Upper lobe of right lung (tissue), 1 donor: ENCODE measurements at places on chromosomes 1 and 21. TPM values are rescaled to one million over a fixed set of nuclear protein-coding genes. Genes with fewer than 3 reads are reported as not detected.
A peak's percentile ranks its signal among the peaks of the same experiment; 100 is the strongest.

DNA sequence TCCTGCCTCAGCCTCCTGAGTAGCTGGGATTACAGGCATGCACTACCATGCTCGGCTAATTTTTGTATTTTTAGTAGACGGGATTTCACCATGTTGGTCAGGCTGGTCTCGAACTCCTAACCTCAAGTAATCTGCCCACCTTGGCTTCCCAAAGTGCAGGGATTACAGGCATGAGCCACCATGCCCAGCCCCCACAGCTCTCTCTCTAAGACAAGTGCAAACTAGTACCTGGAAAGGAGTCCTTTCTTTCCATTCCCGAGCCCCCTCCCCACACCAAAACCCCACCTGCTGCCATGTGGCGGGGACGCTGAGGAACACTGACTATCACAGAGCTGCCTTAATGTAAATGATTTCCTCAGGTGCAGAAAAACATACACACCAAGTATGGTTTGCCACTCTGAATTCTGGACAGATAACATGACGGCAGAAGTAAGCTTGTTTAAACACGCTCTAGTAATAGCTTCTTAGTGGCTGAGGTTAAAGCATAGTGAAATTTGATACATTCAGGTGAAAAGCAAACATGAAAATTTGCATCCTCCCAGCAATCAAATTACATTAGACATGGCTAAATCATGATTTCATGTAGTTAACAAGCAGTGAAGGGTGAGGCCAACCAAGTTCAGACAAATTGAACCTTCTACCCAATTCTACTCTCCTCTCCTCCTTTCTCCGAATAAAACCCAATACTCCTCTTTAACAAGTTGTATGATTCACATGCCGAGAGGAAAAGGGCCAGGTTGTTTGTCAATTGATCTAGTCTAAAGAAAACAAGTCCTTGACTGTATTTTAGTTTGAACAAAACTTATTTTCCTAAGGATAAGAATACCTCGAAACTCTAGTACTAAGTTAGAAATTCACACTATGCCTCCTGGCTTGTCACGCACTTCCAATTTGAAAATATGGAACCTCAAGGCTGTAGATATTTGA lies 19.8 kb downstream of the ERRFI1 start:
- no peak overlapping the region for H3K4me3 ChIP-seq
- DNase-seq: no peak
- H3K4me1 ChIP-seq: peaks cover 40% of the 10 kb centered on the region
- peaks cover 16% of the 10 kb centered on the region for H3K36me3 ChIP-seq
- no peaks in the 10 kb centered on the region for H3K27me3 ChIP-seq

DNA sequence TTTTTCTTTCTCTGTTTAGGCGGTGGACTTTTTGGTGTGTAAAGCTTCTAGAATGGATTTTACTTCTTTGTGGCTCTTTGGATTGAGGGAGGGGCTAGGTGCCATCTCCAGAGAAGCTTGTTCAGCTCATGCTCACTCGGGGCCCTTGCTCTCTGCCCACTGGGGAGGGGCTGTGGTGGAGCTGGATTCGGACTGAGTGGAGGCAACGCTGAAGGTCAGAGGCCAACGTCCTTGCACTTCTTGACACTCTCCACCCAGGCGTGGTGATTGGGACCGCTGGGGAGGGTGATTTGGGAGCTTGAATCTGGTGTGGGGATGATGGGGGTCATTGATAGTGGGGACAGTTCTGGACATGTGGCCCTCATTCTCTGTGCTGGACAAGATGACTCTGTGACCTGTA lies 52.6 kb downstream of the ADARB1 start:
- H3K27ac ChIP-seq: no peak overlapping the region
- peaks cover 35% of the 10 kb centered on the region for H3K4me1 ChIP-seq
- no peak overlapping the region for H3K4me3 ChIP-seq

DNA sequence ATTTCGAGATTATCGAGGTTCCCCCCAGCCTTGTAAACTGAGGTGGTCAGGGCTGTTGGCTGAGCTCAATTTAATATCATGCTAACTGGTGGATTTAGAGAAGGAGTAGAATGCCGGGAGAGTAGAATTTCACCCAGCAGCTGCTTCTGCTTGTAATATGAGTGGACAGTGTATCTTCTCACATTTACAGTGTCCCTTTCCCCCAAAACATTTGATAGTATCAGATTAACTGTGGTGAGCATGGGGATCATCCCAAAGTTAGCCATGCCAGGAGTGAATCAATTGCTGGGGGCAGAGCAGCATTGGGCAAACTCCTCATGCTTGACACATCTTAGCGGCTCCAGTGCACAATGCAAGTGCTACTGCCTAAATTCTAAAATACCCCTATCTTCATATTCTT lies 9.2 kb upstream of the PPFIA4 start:
- no peak overlapping the region for H3K4me3 ChIP-seq
- peaks cover 95% of the 10 kb centered on the region for H3K36me3 ChIP-seq
- no peaks in the 10 kb centered on the region for H3K4me1 ChIP-seq
- DNase-seq: no peak
- no peaks in the 10 kb centered on the region for H3K27me3 ChIP-seq

- H3K36me3 ChIP-seq: no peaks in the 10 kb centered on the region
- DNase-seq: no peak
- peaks cover 11% of the 10 kb centered on the region for H3K4me1 ChIP-seq
- no peaks in the 10 kb centered on the region for H3K27me3 ChIP-seq
- no peak overlapping the region for H3K4me3 ChIP-seq
Observed at GRCh38 chr21:41726970-41727783, 39.7 kb downstream of the RIPK4 start.

DNA sequence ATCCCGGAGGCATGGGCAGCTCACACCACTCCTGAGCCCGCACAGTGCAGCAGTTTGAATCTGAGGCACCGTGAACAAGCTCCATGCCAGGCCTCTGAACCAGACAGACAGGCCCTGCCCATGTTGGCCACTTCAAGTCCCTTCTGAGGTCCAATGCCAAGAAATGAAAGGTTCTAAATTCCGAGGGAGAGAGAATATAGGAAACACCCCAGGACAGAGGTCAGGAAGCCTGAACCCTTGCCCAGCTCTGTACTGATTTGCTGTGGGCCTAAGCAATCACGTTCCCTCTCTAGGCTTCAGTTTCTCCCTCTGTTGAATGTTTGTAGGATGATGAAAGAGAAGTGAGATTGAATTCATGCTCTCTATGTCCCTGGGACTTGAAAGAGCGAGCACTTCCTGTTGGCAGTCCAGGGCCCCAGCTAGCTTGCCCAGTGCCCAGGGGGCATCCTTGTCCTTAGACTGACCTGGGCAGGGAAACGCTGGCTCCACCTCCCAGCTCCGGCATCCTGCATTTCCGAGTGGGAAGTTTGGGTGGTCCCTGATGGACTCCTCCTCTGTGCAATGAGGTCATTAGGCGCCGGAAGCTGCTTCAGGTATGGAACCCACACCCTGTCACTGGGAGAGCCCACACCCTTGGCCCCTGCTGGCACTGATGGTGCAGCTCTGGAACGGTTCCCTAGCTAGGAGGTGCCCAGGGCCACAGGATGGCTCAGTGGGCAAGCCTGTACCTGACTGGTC lies 242.4 kb upstream of the TMEM51 start:
- H3K27me3 ChIP-seq: no peaks in the 10 kb centered on the region
- H3K4me3 ChIP-seq: no peak overlapping the region
- no peaks in the 10 kb centered on the region for H3K36me3 ChIP-seq
- DNase-seq: no peak
- H3K27ac ChIP-seq: no peak overlapping the region

The TFF1 gene
- total RNA-seq: not detected

GRCh38 chr1:113999799-114000198 lies 20.5 kb downstream of the OLFML3 start:
- no peaks in the 10 kb centered on the region for H3K36me3 ChIP-seq
- DNase-seq: no peak
- no peak overlapping the region for H3K4me3 ChIP-seq
- H3K27ac ChIP-seq: no peak overlapping the region
- H3K4me1 ChIP-seq: no peaks in the 10 kb centered on the region

- H3K36me3 ChIP-seq: no peaks in the 10 kb centered on the region
- H3K27ac ChIP-seq: no peak overlapping the region
- no peaks in the 10 kb centered on the region for H3K27me3 ChIP-seq
- DNase-seq: peak; percentile 55
- no peak overlapping the region for H3K4me3 ChIP-seq
- H3K4me1 ChIP-seq: no peaks in the 10 kb centered on the region
Observed at GRCh38 chr1:2983706-2984398, 37.4 kb upstream of the ACTRT2 start.

GRCh38 chr1:63112155-63112900 lies 210.0 kb upstream of the FOXD3 start:
- no peak for DNase-seq
- H3K4me1 ChIP-seq: no peaks in the 10 kb centered on the region
- H3K27me3 ChIP-seq: peaks cover 4% of the 10 kb centered on the region
- H3K4me3 ChIP-seq: no peak overlapping the region

The C1orf94 gene
- total RNA-seq: not detected

The RHOU gene
- 21.0 TPM for total RNA-seq

The OR2L5 gene
- total RNA-seq: not detected

GRCh38 chr1:7117399-7118281 lies 332.4 kb downstream of the CAMTA1 start:
- no peaks in the 10 kb centered on the region for H3K27me3 ChIP-seq
- no peak overlapping the region for H3K27ac ChIP-seq
- H3K36me3 ChIP-seq: no peaks in the 10 kb centered on the region
- no peaks in the 10 kb centered on the region for H3K4me1 ChIP-seq

The GUCA2B gene
- total RNA-seq: not detected

The ATF3 gene
- 28.9 TPM for total RNA-seq

GRCh38 chr1:207051191-207051943 lies at the start of gene YOD1:
YOD1 (minus strand) TSS chr1:207051208; CDS start chr1:207051030, 178 bp downstream.
- peaks cover 27% of the 10 kb centered on the region for H3K36me3 ChIP-seq
- H3K4me1 ChIP-seq: peaks cover 33% of the 10 kb centered on the region
- DNase-seq: no peak
- H3K4me3 ChIP-seq: peak within 1 kb of the TSS; percentile 86
- H3K27ac ChIP-seq: peak within 1 kb of the TSS; percentile 86
- H3K27me3 ChIP-seq: no peaks in the 10 kb centered on the region

The SLC22A15 gene
- 25.7 TPM for total RNA-seq

The KCNE1 gene
- 13.6 TPM for total RNA-seq

DNA sequence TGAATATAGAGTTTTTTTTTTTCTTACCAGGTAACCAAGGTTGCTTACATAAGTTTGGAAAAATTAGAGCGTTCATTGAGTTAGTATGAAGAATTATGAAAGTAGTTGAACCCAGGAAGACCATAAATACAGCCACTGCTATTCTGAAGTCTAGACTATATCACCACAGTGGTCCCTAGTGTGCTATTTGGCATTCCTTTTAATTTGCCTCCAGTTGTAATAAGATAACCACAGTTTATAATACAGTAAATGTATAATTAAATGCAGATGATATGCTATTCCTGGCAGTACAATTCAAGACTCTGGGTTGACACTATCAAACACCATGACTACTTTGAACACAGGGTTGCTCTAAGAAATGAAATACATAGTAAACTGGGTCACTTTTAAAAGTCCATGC lies 270.5 kb downstream of the BRINP2 start:
- H3K27me3 ChIP-seq: no peaks in the 10 kb centered on the region
- no peaks in the 10 kb centered on the region for H3K36me3 ChIP-seq
- no peak for DNase-seq
- H3K4me1 ChIP-seq: no peaks in the 10 kb centered on the region
- no peak overlapping the region for H3K4me3 ChIP-seq

- no peak overlapping the region for H3K27ac ChIP-seq
- DNase-seq: no peak
Observed at GRCh38 chr1:167503626-167504466, 14.5 kb downstream of the CD247 start.

DNA sequence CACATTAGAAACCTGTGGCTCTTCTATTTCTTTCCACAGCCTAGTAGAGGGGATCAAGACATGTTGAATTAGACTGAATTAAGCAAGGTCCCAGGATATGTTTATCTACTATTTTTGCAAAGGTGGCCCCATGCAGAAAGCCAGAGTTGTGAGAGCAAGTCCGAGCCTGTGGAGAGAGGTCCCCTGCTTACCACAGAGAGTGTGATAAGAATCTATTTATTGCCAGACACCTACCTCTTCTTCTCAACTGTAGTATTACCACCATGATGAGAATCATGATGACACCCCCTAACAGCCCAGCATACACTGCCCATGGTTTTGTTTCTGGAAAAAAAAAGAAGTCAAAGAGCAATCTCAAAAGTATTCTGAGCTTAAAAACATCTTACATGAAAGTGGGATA lies 23.0 kb downstream of the SLAMF1 start:
- no peak overlapping the region for H3K4me3 ChIP-seq
- no peaks in the 10 kb centered on the region for H3K36me3 ChIP-seq
- no peak overlapping the region for H3K27ac ChIP-seq

The E2F2 gene
- 0.32 TPM for total RNA-seq

GRCh38 chr1:172917972-172918371 lies 132.8 kb downstream of the TNFSF18 start:
- H3K4me3 ChIP-seq: no peak overlapping the region
- no peaks in the 10 kb centered on the region for H3K4me1 ChIP-seq
- H3K36me3 ChIP-seq: no peaks in the 10 kb centered on the region
- no peaks in the 10 kb centered on the region for H3K27me3 ChIP-seq
- no peak for DNase-seq
- no peak overlapping the region for H3K27ac ChIP-seq

- H3K36me3 ChIP-seq: peaks cover 74% of the 10 kb centered on the region
- H3K4me1 ChIP-seq: no peaks in the 10 kb centered on the region
- no peak for DNase-seq
- H3K27me3 ChIP-seq: no peaks in the 10 kb centered on the region
Observed at GRCh38 chr1:197181982-197182381, 35.5 kb upstream of the ASPM start.

- H3K4me3 ChIP-seq: no peak overlapping the region
- H3K27me3 ChIP-seq: no peaks in the 10 kb centered on the region
- H3K4me1 ChIP-seq: no peaks in the 10 kb centered on the region
- no peak for DNase-seq
Observed at GRCh38 chr1:199515261-199515660, 512.2 kb upstream of the NR5A2 start.

GRCh38 chr1:225479341-225479740 lies 51.5 kb upstream of the LBR start:
- no peaks in the 10 kb centered on the region for H3K36me3 ChIP-seq
- no peak overlapping the region for H3K4me3 ChIP-seq
- peak; percentile 25 for DNase-seq
- H3K4me1 ChIP-seq: no peaks in the 10 kb centered on the region
- no peak overlapping the region for H3K27ac ChIP-seq
- H3K27me3 ChIP-seq: no peaks in the 10 kb centered on the region

DNA sequence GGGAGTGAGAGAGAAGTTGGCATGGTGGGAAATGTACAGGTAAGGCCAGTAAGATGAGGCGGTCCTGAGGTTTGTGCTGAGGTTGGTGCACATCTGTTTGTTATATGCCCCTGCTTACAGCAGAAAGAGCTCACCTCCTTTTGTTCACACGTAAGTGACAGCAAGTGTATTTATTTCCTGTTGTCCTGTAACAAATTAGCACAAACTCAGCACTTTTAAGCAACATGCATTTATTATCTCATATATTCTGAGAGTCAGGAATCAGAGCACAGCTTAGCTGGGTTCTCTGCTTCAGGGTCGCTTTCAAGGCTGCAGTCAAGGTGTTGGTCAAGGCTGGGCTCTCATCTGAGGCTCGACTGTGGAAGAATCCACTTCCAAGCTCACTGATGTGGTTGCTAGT lies 45.8 kb downstream of the TENT5C start:
- no peaks in the 10 kb centered on the region for H3K27me3 ChIP-seq
- no peak overlapping the region for H3K4me3 ChIP-seq
- no peaks in the 10 kb centered on the region for H3K36me3 ChIP-seq
- peaks cover 18% of the 10 kb centered on the region for H3K4me1 ChIP-seq
